ENCODE measurements at places on chromosomes 2 and 18. TPM values are rescaled to one million over a fixed set of nuclear protein-coding genes. Genes with fewer than 3 reads are reported as not detected.

ZAP70 gene
- total RNA-seq: 16.7 TPM

GRCh38 chr18:48975120-48975816 is 24.5 kb upstream of the SMAD7 start:
- no peaks in the 10 kb centered on the region for H3K27me3 ChIP-seq
- no peaks in the 10 kb centered on the region for H3K36me3 ChIP-seq
- no peak for DNase-seq
- peak overlapping the region; percentile 90 for H3K27ac ChIP-seq

GRCh38 chr2:104431701-104432121 is 422.2 kb upstream of the POU3F3 start:
- no peak overlapping the region for H3K4me3 ChIP-seq
- no peak overlapping the region for H3K27ac ChIP-seq
- H3K4me1 ChIP-seq: no peaks in the 10 kb centered on the region
- no peaks in the 10 kb centered on the region for H3K27me3 ChIP-seq
- no peak for DNase-seq

GRCh38 chr2:85861180-85861579 is 27.6 kb downstream of the ST3GAL5 start:
- DNase-seq: no peak
- H3K27ac ChIP-seq: no peak overlapping the region
- H3K27me3 ChIP-seq: no peaks in the 10 kb centered on the region
- H3K4me1 ChIP-seq: no peaks in the 10 kb centered on the region
- no peak overlapping the region for H3K4me3 ChIP-seq

DNA sequence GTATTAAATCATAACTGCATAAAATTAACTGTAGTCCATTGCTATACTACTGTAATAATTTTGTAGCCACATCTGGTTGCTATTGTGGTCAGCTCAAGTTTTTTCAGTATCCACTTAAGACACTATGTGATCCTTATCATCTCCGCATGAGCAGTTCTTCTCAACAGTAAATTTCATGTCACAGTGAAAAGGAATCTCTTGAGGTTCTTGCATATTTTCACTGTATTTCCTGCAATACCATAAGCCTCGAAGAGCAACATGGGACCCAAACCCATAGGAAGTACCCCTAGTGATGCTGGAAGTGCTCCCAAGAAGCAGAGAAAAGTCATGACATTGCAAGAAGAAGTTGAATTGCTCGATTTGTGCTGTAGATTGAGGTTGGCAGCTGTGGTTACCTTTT is 86.7 kb downstream of the LDLRAD4 start:
- H3K27me3 ChIP-seq: no peaks in the 10 kb centered on the region
- H3K4me1 ChIP-seq: peaks cover 14% of the 10 kb centered on the region

NT5C1B gene
- not detected for total RNA-seq

- no peaks in the 10 kb centered on the region for H3K36me3 ChIP-seq
- H3K4me1 ChIP-seq: peaks cover 39% of the 10 kb centered on the region
Measured at GRCh38 chr2:43024515-43025011, 201.8 kb downstream of the ZFP36L2 start.

DNA sequence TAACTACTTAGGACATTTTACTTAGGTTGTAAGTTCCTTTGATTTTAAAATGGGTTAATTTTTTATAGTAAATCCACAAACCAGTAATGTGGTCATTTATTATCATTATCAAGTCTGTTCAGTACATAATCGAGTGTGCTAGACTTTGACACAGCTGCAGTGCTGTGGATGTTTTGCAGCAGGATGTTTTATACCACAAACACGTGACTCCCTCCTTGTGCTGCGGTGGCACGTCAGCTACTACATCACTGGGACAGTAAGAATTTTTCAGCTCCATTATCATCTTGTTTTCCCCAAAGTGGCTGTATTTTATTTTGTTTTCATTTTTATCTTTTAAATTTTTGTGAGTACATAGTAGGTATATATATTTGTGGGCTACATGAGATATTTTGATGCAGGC is 70.0 kb downstream of the ATP9B start:
- no peak overlapping the region for H3K27ac ChIP-seq
- H3K27me3 ChIP-seq: no peaks in the 10 kb centered on the region
- H3K36me3 ChIP-seq: no peaks in the 10 kb centered on the region
- H3K4me1 ChIP-seq: no peaks in the 10 kb centered on the region
- H3K4me3 ChIP-seq: no peak overlapping the region
- DNase-seq: no peak

DNA sequence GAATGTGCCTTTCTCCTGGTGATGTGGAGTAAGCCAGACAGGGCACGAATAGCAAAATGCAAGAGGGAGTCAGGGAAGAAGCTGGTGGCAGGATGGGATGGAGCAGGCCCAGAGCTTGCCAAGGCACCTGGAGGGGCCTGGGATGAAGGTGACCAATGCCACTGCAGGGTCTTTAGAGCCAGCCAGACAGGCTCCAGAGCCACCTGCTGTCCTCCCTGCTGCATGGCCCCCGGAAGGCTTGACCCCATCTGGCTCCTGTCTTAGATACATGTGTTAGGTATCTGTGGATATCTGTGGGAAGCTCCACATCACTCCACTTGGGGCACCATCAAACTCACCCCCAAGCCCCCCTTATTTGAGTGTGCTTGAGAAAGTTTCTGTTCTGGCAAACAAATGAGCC is 99.9 kb upstream of the ATL2 start:
- no peak for DNase-seq
- H3K27me3 ChIP-seq: no peaks in the 10 kb centered on the region
- H3K4me1 ChIP-seq: no peaks in the 10 kb centered on the region
- H3K27ac ChIP-seq: no peak overlapping the region
- no peak overlapping the region for H3K4me3 ChIP-seq
- no peaks in the 10 kb centered on the region for H3K36me3 ChIP-seq

- no peak overlapping the region for H3K27ac ChIP-seq
- H3K4me1 ChIP-seq: no peaks in the 10 kb centered on the region
- no peak overlapping the region for H3K4me3 ChIP-seq
- DNase-seq: no peak
- H3K27me3 ChIP-seq: no peaks in the 10 kb centered on the region
Measured at GRCh38 chr2:731711-732110, 54.5 kb upstream of the TMEM18 start.

DNA sequence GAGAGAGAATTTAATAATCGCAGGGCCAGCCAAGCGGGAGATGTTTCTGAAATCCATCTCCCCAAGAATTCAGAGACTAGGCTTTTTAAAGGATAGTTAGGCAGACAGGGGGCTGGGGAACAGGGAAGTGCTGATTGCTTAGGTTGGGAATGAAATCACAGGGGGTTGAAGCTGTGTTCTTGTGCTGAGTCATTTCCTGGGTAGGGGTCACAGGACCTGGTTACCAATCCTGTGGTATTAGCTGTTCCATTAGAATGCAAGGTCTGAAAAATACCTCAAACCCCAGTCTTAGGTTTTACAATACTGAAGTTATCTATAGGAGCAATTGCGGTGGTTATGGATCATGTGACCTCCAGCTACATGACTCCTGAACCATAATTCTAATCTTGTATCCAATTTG is 4.6 kb downstream of the SP140 start:
- DNase-seq: no peak
- H3K27ac ChIP-seq: no peak overlapping the region
- H3K27me3 ChIP-seq: no peaks in the 10 kb centered on the region
- H3K36me3 ChIP-seq: no peaks in the 10 kb centered on the region
- H3K4me3 ChIP-seq: no peak overlapping the region

GRCh38 chr2:195304310-195304709 is 352.7 kb upstream of the SLC39A10 start:
- H3K27ac ChIP-seq: no peak overlapping the region
- DNase-seq: no peak
- H3K27me3 ChIP-seq: no peaks in the 10 kb centered on the region
- no peak overlapping the region for H3K4me3 ChIP-seq
- H3K4me1 ChIP-seq: no peaks in the 10 kb centered on the region
- no peaks in the 10 kb centered on the region for H3K36me3 ChIP-seq

SERTAD2 gene
- 19.2 TPM for total RNA-seq

DNA sequence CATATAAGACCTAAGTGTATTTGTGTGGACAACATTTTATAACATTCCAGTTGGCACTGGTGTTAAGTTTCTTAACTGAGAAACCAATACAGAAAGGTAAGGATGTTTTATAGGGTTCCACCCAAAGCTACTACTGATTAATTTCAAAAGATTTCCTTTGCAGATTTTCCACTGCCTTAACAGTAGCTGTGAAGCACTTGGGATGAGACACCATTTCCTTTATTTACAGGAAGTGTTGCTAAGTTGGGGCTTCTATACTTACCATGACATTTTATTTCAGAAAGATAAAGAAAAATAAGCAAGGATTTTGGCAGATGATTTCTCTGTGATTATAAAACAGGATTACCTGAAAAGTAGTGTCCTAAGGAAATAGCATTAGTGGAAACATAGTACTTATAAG is 234.3 kb downstream of the CALCRL start:
- no peaks in the 10 kb centered on the region for H3K4me1 ChIP-seq
- no peak for DNase-seq
- H3K27ac ChIP-seq: no peak overlapping the region
- H3K36me3 ChIP-seq: no peaks in the 10 kb centered on the region

GRCh38 chr2:228016402-228016801 is 145.0 kb downstream of the DAW1 start:
- H3K27me3 ChIP-seq: no peaks in the 10 kb centered on the region
- no peak for DNase-seq
- H3K4me1 ChIP-seq: no peaks in the 10 kb centered on the region
- H3K27ac ChIP-seq: no peak overlapping the region
- no peaks in the 10 kb centered on the region for H3K36me3 ChIP-seq
- no peak overlapping the region for H3K4me3 ChIP-seq

- H3K27me3 ChIP-seq: no peaks in the 10 kb centered on the region
- no peaks in the 10 kb centered on the region for H3K36me3 ChIP-seq
- no peak overlapping the region for H3K27ac ChIP-seq
- peak; percentile 52 for DNase-seq
Measured at GRCh38 chr2:8315531-8316165, 366.2 kb upstream of the ID2 start.

KCNJ3 gene
- 4.2 TPM for total RNA-seq

NLRC4 gene
- 0.74 TPM for total RNA-seq

DNA sequence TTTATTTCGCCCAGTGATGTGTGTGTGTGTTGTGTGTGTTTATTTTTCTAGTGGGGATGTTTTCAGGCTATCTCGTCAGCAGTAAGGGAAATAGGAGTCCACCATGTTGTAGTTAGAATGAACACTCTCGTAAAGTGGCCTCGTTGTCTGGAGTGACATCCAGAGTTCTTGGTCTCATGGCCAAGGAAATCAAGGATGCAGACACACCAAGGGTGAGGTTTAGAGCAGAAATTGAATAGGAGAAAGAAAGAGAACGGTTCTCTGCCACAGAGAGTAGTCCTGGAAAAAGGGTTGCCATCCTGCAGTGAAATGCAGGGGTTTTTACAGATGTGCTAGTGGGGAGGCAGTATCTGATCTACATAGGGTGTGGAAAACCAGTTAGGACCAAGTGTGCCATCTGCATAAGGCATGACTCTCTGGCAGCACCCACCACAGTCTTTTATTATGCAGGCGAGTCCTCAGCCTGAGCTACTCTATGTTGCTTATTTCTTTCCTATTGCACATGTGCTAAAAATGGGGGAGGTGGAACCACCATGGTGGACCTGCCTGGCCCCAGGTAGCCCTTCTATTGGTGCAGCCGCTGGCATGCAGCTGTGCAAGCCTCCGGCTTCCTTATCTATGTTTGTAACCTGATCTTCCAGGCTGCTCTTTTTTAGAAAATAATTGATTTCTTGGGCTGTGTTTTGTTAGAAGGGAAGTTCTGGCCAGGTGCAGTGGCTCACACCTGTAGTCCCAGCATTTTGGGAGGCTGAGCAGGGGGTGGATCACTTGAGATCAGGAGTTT is 23.2 kb downstream of the RALB start:
- no peak for DNase-seq
- peaks cover 13% of the 10 kb centered on the region for H3K4me1 ChIP-seq
- H3K27me3 ChIP-seq: no peaks in the 10 kb centered on the region
- no peak overlapping the region for H3K27ac ChIP-seq
- H3K4me3 ChIP-seq: no peak overlapping the region
- no peaks in the 10 kb centered on the region for H3K36me3 ChIP-seq

DNA sequence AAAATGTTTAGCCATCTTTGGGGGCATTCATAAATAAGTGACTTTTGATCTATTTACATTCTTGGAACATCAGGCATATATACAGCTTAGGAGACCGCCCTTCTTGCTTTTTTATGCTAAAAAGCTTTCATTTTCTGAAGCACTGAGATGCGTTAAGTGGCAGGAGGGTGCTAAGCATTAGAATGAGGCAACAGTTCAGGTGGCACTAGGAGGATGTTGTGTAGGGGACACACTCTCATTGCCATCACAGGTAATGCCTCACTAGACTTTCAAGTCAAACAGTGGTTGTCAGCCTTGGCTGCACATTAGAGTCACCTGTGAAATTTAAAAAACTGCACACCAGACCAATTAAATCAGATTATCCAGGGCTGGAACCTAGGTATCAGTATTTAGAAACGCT is 39.1 kb downstream of the EHBP1 start:
- H3K4me1 ChIP-seq: peaks cover 43% of the 10 kb centered on the region
- no peak for DNase-seq
- H3K27ac ChIP-seq: no peak overlapping the region

CABYR gene
- 0.74 TPM for total RNA-seq

SLC14A1 gene
- total RNA-seq: 3.4 TPM

GRCh38 chr2:238821391-238821790 is 26.5 kb upstream of the TWIST2 start:
- no peak overlapping the region for H3K4me3 ChIP-seq
- no peaks in the 10 kb centered on the region for H3K36me3 ChIP-seq
- H3K27ac ChIP-seq: no peak overlapping the region
- H3K4me1 ChIP-seq: no peaks in the 10 kb centered on the region

NGEF gene
- 4.9 TPM for total RNA-seq

GRCh38 chr2:101904916-101905315 is 86.8 kb upstream of the IL1R2 start:
- H3K4me3 ChIP-seq: no peak overlapping the region
- no peaks in the 10 kb centered on the region for H3K4me1 ChIP-seq
- no peak overlapping the region for H3K27ac ChIP-seq
- H3K36me3 ChIP-seq: no peaks in the 10 kb centered on the region
- H3K27me3 ChIP-seq: no peaks in the 10 kb centered on the region

- peaks cover 24% of the 10 kb centered on the region for H3K4me1 ChIP-seq
- no peaks in the 10 kb centered on the region for H3K36me3 ChIP-seq
- no peak overlapping the region for H3K27ac ChIP-seq
- no peaks in the 10 kb centered on the region for H3K27me3 ChIP-seq
Measured at GRCh38 chr18:23353459-23353858, 99.6 kb upstream of the RIOK3 start.

- H3K4me1 ChIP-seq: no peaks in the 10 kb centered on the region
- H3K4me3 ChIP-seq: no peak overlapping the region
- no peaks in the 10 kb centered on the region for H3K27me3 ChIP-seq
- no peak overlapping the region for H3K27ac ChIP-seq
Measured at GRCh38 chr2:102815285-102815684, 53.5 kb downstream of the TMEM182 start.

DNA sequence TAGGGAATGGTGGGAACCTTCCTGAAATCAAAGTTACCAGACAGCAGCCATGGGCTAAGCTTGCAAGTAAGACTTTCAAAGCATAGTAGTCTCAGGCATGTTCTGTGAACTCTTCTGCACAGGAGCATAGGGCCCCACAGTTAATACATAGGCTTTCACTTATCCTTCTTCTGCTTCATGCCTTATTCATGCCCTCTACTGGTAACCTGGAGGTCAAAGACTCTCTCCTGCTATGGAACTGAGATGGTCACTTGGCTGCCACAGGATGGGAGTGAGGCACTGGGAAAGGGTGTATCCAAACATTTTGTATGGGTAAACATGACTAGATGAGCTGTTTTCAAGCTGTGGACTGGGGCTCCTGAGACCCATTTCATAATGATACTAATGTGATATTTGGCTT is 49.1 kb upstream of the ZNF638 start:
- no peak overlapping the region for H3K27ac ChIP-seq
- H3K36me3 ChIP-seq: no peaks in the 10 kb centered on the region
- no peak for DNase-seq
- no peaks in the 10 kb centered on the region for H3K27me3 ChIP-seq
- H3K4me1 ChIP-seq: peaks cover 4% of the 10 kb centered on the region
- no peak overlapping the region for H3K4me3 ChIP-seq

All from vagina (tissue), 2 donors.